ENCODE measurements at places on chromosomes 5 and 9.

DNA sequence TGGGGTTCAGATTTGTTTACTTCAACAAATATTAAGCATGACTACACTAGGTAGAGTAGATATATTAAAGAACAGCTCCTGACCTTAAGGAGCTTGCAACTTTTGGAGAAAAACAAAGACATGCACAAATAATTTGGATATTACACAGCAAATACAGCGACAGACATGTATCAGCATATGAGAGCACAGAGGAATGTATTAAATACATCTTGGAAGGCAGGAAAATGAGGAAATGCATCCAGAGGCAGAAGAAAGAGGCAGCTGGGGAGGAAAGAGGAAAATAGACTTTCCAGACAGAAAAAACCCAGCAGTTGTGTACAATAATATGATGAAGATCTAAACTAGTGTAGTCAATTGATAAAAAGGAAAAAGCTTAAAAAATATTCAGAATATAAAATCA lies 392.2 kb downstream of the PDE4D start:
- DNase-seq = no peak

DNA sequence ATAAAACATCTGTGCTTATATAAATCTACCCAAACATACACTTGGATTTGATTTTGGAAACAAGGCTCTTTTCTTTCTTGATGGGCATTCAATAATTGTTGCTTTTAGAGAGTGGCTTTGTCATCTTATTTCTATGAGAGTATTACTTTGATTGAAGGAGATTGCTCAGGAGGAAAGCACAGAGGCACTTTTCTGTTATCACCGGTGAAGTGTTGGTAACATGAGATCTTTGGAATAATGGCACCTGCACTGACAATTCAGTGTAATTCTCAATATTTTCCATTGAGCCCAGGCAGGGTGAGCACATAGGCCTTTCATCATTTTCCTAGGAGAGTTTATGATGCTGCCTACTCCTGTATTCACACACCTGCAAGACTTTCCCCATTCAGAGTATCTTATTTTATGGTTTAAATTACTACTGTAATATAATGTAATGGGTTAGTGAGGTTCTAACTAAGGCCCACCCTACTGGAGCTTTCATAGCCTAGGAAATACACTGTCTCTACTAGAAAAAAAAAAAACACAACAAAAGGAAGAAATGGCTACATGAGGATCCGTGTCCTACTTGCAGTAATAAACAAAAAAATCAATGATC lies 244.3 kb downstream of the DENND1A start:
- no peak for DNase-seq

GRCh38 chr5:173868096-173868880 lies 19.9 kb upstream of the CPEB4 start:
- DNase-seq = no peak

- DNase-seq = no peak
Measured at GRCh38 chr9:84366683-84367082, 26.1 kb upstream of the SLC28A3 start.

Measured in neural progenitor cell (in vitro differentiated cells).